ENCODE measurements at places on chromosomes 3 and 15.

- no peak for DNase-seq
These were observed 10.9 kb downstream of the RMDN3 start for GRCh38 chr15:40743921-40744814.

GRCh38 chr3:142656575-142656974 is 60.4 kb downstream of the PLS1 start:
- no peak for DNase-seq

DNA sequence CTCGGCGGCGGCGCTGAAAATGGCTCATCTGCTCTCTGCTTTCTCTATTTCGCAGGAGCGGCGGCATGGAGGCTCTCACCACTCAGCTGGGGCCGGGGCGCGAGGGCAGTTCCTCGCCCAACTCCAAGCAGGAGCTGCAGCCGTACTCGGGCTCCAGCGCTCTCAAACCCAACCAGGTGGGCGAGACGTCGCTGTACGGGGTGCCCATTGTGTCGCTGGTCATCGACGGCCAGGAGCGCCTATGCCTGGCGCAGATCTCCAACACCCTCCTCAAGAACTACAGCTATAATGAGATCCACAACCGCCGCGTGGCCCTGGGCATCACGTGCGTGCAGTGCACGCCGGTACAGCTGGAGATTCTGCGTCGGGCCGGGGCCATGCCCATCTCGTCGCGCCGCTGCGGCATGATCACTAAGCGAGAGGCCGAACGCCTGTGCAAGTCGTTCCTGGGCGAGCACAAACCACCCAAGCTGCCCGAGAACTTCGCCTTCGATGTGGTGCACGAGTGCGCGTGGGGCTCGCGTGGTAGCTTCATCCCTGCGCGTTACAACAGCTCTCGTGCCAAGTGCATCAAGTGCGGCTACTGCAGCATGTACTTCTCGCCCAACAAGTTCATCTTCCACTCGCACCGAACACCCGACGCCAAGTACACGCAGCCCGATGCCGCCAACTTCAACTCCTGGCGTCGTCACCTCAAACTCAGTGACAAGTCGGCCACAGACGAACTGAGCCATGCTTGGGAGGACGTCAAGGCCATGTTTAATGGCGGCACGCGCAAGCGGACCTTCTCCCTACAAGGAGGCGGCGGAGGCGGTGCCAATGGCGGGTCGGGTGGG is 790 bp downstream of the SKOR1 start:
- no peak for DNase-seq

GRCh38 chr15:57313134-57313483 is 63.2 kb upstream of the CGNL1 start:
- DNase-seq: no peak

- DNase-seq: no peak
These were observed 43.5 kb downstream of the SCN5A start for GRCh38 chr3:38605981-38606380.

- no peak for DNase-seq
These were observed 42.2 kb downstream of the TM2D3 start for GRCh38 chr15:101609742-101610610.

- DNase-seq: no peak
These were observed 72.9 kb downstream of the ATP8B4 start for GRCh38 chr15:50046159-50046558.

DNA sequence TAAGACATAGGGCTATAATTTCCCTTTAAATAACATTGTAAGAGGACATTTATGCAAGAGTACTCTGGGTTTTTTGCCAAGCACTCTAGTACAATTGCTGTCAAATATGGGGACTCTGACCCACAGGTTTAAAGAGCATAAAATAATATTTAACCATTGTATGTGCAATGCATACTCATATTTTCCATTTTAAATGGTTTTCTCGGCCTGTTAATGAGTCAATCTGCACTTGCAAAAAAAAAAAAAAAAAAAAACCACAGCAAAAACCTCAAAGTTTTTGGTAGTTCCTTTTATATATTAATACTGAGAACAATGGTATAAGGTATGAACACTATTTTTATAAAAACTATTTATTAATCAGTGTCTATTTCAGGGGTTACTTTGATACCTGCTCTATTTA is 304.0 kb upstream of the CBLB start:
- DNase-seq: no peak

GRCh38 chr3:31008994-31009393 is 114.5 kb upstream of the GADL1 start:
- no peak for DNase-seq

GRCh38 chr3:52763466-52763865 is 7.3 kb downstream of the NEK4 start:
- no peak for DNase-seq

DNA sequence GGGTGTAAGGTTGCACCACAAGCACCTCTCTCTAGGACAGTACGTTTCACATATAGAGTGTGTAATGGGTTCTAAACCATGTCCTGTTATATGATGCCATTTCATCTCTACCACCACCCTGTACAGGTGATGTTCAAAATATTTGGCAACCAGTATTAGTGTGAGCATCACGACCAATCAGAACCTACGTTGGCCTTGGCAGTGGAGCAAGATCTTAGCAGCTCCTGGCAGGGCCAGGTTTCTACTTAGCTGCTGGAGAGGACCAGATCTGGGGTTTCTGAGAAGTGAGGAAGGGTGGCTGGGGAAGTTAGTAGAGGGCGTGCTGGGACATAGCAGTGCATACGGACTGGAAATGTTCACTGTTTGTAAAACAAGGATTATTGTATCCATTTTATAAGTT is 23.1 kb upstream of the MITF start:
- no peak for DNase-seq

DNA sequence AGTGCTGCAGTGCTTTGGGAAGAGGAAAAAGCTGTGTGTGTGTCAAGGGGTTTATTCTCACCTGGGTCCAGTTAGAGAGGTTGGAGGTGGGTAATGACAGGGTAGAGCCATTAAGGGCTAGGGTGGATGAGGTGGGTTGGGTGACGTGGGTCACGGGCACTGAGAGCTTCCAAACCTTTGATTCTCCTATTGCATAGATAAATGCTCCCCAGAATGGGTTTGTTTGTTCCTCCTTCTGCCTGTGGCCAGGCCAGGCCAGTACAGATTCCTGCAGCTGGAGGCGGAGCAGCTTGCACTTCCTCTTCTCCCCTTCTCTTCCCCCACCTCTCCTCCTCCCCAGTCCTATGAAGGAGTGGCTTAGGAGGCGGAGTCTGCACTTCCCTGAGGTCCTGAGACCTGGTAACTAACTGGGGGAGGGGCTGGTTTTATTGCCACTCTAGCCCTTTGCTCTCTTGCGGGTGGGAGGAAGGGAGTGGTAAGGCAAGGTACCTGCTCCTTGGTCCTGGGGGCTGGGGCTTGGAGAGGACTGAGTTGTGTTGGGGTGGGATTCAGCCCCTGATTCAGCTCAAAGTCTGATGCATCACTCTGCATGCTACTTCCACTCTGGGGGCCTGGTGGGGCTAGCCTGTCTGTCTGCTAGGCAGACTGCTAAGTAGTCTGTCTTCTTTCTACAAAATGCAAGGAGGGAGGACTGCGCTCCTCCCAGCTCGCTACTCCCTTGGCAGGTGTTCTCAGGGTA is 3.5 kb downstream of the SPINT1 start:
- DNase-seq: no peak

- no peak for DNase-seq
These were observed 6.9 kb upstream of the SLC9A9 start for GRCh38 chr3:143855183-143855582.

DNA sequence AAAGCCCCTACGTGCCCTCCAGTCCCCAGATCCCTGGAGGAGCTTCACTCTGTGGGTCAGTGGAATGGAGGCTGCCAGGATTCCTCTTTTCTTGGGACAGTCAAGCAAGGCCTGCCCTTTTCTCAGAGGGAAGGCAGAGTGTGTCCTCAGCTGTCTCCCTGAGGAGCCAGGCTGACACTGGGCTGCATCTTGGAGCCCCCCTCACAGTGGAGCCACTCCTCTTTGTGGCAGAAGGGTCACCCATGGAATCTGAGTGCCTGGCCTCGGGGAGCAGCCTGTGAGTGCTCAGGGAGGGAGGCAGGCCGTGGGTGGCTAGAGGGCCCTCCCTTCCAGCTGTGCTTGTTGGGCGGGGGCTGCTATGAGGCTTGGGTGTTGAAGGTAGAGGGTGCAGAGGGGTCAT is 41.2 kb downstream of the BOC start:
- no peak for DNase-seq

DNA sequence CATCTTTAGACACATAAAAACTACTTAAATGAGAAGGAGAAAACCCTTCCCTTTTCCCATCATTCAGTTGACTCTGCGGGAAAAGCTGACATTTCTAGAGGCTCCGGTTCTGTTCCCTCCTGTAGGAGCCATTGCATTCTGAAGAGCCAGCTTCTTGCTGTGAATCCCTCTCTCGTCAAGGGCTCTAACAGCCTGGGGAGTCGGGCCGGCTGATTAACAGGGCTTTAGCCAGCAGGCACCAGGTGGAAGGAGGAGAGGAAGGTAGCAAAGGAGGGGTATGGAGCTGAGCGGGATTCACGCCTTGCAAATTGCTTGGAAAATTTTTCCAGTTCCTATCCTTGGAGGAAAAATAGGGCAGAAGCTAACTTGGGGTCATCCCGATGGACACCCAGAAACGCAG is 108.3 kb upstream of the UBE2E1 start:
- no peak for DNase-seq

GRCh38 chr3:53478921-53479664 is 15.3 kb upstream of the CACNA1D start:
- DNase-seq: no peak

- DNase-seq: no peak
These were observed 17.5 kb upstream of the BCL6 start for GRCh38 chr3:187762792-187763191.

GRCh38 chr3:52534281-52535183 is 875 bp upstream of the NT5DC2 start:
- DNase-seq: no peak

GRCh38 chr3:36992806-36993325 is at the start of gene EPM2AIP1:
Gene EPM2AIP1, minus strand, starts transcription at chr3:36993131. Its CDS starts 54 bp downstream, at chr3:36993077.
- no peak for DNase-seq

GRCh38 chr3:71031914-71032521 is 551.5 kb downstream of the FOXP1 start:
- no peak for DNase-seq

DNA sequence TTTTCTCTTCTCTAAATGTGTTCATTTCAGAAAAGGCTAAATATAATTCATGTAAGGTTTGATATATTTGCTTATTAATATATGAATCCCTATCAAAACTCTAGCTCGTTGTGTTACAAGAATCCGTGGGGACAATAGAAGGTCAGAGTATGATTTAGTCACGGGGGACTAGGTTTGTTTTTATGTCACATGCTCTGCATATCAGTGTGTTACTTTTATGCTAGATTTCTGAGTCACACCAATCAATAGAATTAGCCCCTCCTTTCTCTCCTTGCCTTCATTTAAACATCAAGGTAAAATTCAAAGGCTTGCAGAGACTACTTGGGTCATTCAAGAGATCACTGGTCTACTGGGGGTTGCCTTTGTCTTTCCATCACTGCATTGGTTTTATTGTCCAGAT is 636.1 kb downstream of the NR2F2 start:
- no peak for DNase-seq

- no peak for DNase-seq
These were observed 23.6 kb downstream of the CRTC3 start for GRCh38 chr15:90553248-90553745.

- no peak for DNase-seq
These were observed 124.4 kb upstream of the FOXB1 start for GRCh38 chr15:59879506-59880265.

DNA sequence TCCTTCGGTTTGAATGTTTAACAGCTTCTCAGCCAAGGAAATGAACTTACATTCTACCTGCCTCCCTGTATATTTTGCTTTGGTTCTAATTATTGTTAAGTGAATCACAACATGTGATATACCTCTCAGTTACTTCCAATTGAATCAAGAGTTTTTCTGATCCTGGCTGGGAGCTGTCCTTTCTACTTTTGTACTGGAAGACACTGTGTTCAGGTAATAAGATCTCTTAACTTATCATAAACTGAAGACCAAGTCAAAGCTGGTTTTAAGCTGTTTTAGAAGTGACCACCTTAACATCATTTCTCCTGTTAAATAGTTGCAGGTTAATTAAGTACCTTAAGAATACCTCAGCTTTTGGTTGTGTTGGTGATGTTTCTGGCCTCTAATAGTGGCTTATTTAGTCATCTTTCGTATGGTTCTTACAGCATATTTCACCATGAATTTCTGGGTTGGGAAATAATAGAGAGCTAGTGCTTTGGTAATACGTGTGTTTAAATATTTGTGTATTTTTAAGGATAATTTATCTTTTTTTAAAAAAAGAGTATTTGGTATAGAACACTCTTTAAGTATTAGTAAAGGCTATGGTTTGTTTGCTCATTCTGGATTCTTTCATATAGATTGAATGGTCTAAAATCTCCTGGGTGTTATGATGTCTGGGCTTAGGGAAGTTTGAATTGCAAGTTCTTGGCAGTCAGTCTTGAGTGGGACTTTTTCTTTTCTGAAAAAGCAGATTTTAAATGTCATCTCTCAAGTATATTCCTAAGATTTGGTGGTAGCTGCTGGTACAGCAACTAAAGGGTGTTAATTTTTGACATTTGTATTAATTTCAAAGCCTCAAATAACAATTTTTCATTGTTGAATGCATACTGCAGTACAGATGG is 1.6 kb downstream of the RAB8B start:
- DNase-seq: no peak

All from esophagus squamous epithelium (tissue), 5 donors.